ENCODE measurements at places on chromosomes 4 and X. TPM values are rescaled to one million over a fixed set of nuclear protein-coding genes. Genes with fewer than 3 reads are reported as not detected.
A peak's percentile ranks its signal among the peaks of the same experiment; 100 is the strongest.

DNA sequence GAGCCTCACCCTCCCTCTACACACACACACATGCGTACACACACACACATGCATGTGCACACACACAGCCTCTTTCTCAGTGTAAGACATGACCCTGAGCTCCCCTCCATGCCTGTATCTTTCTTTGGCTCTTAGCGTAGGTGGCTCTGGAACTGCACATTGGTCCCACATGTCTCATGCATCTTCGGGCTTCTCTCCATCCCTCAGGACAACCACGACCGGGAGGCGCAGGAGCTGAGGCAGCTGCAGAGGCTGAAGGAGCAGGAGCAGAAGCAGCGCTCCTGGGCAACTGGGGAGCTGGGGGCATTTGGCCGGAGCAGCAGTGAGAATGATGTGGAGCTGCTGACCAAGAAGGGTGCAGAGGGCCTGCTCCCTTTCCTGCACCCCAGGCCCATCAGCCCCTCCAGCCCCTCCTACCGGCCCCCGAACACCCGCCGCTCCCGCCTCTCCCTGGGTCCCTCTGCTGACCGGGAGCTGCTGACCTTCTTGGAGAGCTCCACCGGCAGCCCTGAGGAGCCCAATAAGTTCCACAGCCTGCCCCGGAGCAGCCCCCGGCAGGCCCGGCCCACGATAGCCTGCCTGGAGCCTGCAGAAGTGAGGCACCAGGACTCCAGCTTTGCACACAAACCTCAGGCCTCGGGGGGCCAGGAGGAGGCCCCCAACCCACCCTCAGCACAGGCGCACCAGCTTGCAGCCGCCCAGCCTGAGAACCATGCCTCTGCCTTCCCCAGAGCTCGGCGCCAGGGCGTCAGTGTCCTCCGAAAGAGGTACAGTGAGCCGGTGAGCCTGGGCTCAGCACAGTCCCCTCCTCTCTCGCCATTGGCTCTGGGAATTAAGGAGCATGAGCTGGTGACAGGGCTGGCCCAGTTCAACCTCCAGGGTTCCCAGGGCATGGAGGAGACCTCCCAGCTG is 38.6 kb downstream of the FHDC1 start:
- H3K27me3 ChIP-seq = no peaks in the 10 kb centered on the region
- H3K27ac ChIP-seq = no peak overlapping the region
- DNase-seq = no peak
- no peak overlapping the region for H3K4me3 ChIP-seq

DNA sequence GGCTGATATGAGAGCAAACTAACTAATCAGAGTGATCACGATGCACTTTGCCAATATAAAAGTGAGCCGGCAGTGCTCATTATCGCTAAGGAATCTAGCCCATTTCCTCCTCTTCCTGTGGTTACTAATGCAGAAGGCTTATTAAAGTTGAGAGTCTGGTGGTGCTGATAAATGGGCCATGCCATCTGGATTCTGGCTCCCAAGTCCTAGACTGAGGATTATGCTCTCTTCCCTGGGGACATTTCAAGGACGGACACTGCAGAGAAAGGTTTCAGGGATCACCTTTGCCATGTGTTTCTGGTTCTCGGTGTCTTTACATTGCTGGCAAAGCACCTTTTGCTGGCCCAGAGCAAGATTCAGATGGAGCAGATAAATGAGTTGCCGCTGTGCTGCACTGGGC is 85.3 kb downstream of the RTL5 start:
- H3K4me1 ChIP-seq = no peaks in the 10 kb centered on the region
- no peak for DNase-seq
- peak overlapping the region; percentile 91 for H3K27ac ChIP-seq
- no peaks in the 10 kb centered on the region for H3K27me3 ChIP-seq
- no peak overlapping the region for H3K4me3 ChIP-seq

GRCh38 chr4:170122252-170122651 is 32.5 kb upstream of the AADAT start:
- no peak for DNase-seq
- H3K4me1 ChIP-seq = no peaks in the 10 kb centered on the region
- no peaks in the 10 kb centered on the region for H3K27me3 ChIP-seq

DNA sequence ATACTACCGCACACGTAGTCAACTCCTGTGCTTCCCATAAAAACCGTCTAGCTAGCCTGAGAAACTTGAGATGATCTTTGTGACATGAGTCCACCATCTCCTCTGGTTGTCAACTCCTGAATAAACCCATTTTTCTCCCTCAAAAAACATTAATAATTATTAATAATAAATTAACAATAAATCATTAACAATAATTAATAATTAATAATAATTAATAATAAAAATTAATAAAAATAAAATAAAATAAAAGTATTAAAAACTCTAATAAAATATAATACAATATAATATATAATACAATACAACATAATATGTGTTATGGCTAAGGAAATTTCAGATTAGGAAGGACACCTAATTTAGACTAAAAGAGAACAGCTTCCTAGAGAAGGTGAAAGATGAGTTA is 20.7 kb upstream of the TMPRSS11E start:
- no peak overlapping the region for H3K4me3 ChIP-seq
- no peaks in the 10 kb centered on the region for H3K4me1 ChIP-seq
- no peak overlapping the region for H3K27ac ChIP-seq
- no peak for DNase-seq
- no peaks in the 10 kb centered on the region for H3K36me3 ChIP-seq

DNA sequence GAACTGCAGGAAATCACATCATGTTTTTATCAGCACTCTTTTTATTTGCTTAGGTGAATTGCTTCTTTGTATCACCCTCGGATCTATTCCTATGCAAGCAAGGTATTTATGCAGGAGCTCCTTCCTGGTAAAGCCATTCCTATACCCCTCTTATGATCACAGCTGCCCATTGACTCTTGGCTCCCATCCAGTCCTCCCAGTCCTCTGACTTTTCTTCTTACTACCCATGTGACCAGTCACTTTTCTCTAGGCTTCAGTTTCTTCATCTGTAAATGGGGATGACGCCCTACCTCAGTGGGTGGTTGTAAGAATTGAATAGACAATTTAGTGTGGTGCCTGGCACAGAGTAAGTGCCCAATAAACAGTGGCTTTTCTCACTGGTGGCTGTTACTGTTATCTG is 144.9 kb downstream of the FHIP1A start:
- H3K27ac ChIP-seq = no peak overlapping the region
- no peak for DNase-seq
- no peaks in the 10 kb centered on the region for H3K36me3 ChIP-seq
- H3K27me3 ChIP-seq = no peaks in the 10 kb centered on the region
- H3K4me3 ChIP-seq = no peak overlapping the region

Gene F9
- total RNA-seq = not detected

Gene C4orf36
- 6.6 TPM for total RNA-seq
